Fibroblast of skin of back (primary cell): ENCODE measurements at places on chromosomes 11 and 22.

- no peak for DNase-seq
Observed at GRCh38 chr11:113311536-113311935, 2.8 kb upstream of the TTC12 start.

- DNase-seq, result peak; percentile 13
Observed at GRCh38 chr11:75275581-75275980, 35.0 kb downstream of the TPBGL start.

DNA sequence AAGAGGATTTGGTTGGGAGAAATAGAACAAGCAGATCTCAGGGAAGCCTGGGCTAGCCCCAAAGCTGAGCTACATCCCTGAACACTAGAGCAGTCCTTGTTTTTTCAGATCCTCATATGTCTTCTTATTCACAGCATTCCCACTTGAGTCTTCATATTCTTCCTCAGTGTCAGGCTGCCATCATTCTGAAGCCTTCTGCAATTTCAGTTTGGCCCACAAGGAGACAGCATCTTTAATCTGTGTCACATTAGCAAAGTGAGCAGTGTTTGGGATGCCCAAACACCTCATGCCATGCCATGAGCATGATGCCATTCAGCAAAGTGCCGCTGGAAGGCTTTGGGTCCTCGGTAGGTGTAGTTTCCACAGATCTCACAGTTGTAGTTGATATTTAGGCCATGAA lies 56.6 kb downstream of the SCN3B start:
- DNase-seq, result no peak

GRCh38 chr11:94948070-94948617 lies 25.2 kb downstream of the CWC15 start:
- DNase-seq, result peak; percentile 82

GRCh38 chr11:6474413-6474792 lies 662 bp upstream of the TRIM3 start:
- no peak for DNase-seq

- peak; percentile 47 for DNase-seq
Observed at GRCh38 chr11:77127920-77128691, at the start of gene MYO7A. TSS of gene MYO7A (plus strand) at chr11:77128246. CDS start at chr11:77130635, 2,389 bp downstream.

GRCh38 chr11:86101941-86102407 lies 33.1 kb upstream of the PICALM start:
- peak; percentile 74 for DNase-seq

- peak; percentile 13 for DNase-seq
Observed at GRCh38 chr11:9313648-9314290, 624 bp downstream of the TMEM41B start.

- DNase-seq, result no peak
Observed at GRCh38 chr11:124846070-124846673, 19.1 kb upstream of the ROBO3 start.

DNA sequence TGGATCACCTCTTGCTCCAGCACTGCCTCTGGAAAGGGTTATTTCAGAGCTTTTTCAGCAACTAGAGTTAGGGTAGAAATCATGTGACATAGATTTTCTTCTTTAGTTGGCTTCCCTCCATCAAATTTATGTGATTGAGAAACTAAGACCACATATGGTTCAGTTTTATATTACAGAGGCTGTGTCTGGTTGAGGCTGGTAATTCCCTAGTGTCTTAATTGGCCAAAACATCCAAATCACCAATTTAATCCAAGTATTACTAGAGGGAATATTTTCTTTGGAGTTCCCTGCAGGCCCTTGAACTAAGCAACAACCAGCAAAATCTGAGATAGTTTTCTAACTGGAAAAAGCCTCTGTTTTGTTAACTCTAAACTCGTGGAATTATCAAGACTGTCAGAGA lies 136.3 kb downstream of the ARHGAP42 start:
- no peak for DNase-seq

DNA sequence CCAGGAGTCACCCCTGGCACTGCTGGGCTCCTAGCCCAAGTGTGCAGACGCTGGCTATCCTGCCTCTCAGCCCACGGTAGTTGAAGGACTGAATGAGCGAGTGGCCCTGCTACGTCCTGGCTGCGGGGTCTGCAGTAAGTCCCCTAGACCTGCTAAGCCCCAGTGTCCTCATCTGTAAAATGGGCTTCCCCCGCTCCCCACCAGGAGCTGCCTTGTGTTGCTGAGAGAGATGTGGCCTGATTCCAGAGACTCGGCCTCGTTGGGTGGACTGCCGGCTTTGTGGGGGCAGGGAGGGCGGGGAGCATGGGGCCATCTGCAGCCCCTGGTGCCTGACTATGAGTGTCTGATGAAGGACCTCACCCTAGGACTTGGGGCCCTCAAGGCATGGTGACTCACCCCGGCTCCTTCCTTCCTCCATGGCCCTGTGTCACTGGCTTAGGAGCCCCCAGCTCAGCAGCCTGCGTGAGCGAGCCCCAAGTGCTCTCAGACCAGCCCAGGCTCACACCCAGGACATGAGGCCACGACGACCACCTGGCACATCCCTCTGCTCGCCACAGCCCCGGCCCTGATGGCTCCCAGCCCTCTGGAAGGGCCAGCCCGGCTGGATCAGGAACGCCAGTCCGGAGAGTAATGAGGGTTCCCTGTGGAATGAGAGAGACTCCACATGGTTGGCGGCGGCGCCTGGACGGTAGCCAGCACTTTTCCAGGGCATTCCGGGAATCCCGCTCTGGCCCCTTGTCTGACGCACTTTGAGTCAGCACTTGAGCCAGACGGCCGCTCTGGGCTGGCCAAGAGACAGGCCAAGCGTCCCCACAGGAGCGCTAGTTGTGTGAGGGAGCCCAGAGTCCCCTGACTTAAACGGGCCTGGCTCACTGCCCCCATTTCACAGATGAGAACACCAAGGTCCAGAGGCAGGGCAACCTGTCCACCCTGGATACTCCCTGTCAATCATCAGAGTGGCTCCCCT lies 50.5 kb upstream of the SHISAL1 start:
- DNase-seq, result peak; percentile 88

- peak; percentile 27 for DNase-seq
Observed at GRCh38 chr11:125435461-125436238, 60.4 kb downstream of the FEZ1 start.

DNA sequence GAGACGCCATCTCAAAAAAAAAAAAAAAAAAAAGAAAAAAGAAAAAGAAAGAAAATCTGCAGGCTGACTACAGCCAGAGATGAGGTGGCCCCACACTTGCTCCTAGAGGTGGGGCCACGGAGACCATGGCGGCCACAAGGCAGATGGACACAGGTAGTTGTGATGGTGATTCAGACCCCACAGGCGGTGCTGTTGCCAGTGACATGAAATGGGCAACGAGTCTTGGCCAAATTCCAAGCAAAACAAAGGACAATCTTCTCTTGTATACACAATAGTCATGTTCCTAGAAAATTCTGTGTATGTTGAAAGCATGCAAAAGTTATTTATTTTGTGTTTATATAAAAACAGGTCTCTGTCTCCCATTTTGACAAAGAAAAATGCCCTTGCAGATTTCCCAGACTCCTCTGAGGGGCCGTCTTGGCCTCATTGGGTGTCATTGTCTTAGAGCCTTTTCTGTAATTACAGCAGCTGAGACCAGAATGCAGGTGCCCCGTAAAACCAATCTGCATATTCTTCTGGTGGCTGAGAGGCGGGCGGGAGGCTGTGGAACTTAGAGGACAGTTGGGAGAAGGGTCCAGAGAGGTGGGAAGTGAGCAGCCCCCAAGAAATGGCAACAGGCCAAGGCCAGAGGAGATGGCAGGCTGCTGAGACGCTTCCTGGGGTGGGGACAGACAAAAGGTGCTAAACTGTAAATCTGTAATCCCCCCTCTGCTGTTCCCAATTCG lies 22.5 kb upstream of the DAGLA start:
- DNase-seq, result no peak

GRCh38 chr11:61785837-61786402 lies 6.5 kb downstream of the TMEM258 start:
- no peak for DNase-seq
